Right lobe of liver (tissue), 6 donors: ENCODE measurements at places on chromosomes 11 and 22. TPM values are rescaled to one million over a fixed set of nuclear protein-coding genes. Genes with fewer than 3 reads are reported as not detected.

GRCh38 chr22:43376765-43377547 is 33.8 kb upstream of the SCUBE1 start:
- peaks cover 25% of the 10 kb centered on the region for H3K4me1 ChIP-seq
- peak overlapping the region; percentile 36 for H3K27ac ChIP-seq
- no peak for DNase-seq
- H3K36me3 ChIP-seq: no peaks in the 10 kb centered on the region

GRCh38 chr11:17498475-17498874 is 21.8 kb upstream of the ABCC8 start:
- no peaks in the 10 kb centered on the region for H3K27me3 ChIP-seq
- no peak overlapping the region for H3K4me3 ChIP-seq
- no peaks in the 10 kb centered on the region for H3K4me1 ChIP-seq

GRCh38 chr11:76747915-76748860 is 35.0 kb upstream of the TSKU start:
- H3K36me3 ChIP-seq: no peaks in the 10 kb centered on the region
- H3K4me1 ChIP-seq: no peaks in the 10 kb centered on the region
- DNase-seq: no peak
- H3K27ac ChIP-seq: no peak overlapping the region

- no peaks in the 10 kb centered on the region for H3K36me3 ChIP-seq
- H3K27ac ChIP-seq: no peak overlapping the region
- no peak for DNase-seq
- H3K27me3 ChIP-seq: no peaks in the 10 kb centered on the region
- H3K4me1 ChIP-seq: no peaks in the 10 kb centered on the region
These were observed 37.6 kb downstream of the CSF2RB start for GRCh38 chr22:36950797-36951590.

DNA sequence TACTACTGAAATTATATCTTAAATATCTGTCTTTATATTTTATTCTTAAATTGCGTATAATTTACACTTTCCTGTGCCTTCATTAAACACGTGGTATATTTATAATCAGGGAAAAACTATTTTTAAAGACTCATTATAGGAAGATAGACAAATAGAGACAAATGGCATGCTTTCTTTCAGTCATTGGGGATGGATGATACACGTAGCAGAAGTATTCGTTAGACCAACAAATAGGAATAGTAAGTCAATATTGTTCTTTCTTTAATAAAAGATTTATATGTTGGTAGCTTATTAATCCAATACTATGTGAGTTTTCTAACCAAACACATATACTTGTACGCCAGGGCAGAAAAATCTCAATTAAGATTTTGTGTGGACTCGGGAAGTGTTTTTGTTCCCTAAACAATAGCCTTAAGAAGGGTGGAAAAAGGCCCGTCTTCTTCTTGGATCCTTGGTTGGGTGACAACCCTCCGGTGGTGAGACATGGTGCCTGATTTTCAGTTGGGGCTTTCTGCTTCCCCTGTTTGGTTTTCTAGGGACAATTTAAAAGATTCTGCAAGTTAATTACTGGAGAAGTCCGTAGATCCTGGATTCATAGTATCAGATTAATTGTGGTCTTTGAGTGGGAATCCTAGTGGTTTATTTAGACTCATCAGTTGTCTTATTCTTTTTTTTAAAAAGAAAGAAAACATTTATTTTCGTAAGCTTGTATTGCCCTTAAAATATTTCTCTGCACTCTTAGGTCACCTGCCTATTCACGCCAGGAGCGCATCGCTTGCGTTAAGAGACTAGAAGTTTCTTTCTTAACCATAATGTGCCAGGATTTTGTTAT is 83.5 kb upstream of the WNT7B start:
- no peaks in the 10 kb centered on the region for H3K36me3 ChIP-seq
- no peaks in the 10 kb centered on the region for H3K27me3 ChIP-seq
- peak overlapping the region; percentile 12 for H3K4me3 ChIP-seq
- peak overlapping the region; percentile 81 for H3K27ac ChIP-seq

DNA sequence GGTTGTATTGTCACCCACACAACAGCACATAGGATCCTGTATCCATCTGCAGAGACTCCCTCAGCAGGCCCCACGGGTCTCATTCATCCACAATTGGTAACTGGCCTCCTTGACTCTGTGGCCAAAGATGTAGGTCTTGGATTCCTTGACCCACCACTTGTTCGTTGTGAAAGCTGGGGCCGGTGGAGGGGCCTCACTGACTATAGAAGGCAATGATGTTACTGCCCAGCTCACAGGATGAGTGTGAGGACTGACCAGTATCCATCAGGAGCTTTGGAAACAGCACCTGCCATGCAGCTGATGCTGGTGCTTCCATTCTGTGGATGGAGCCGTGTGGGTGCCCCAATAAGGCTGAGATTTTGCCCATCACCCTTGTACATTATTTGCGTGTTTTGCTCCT is 615.7 kb downstream of the BRD1 start:
- H3K4me3 ChIP-seq: no peak overlapping the region
- H3K4me1 ChIP-seq: peaks cover 12% of the 10 kb centered on the region
- H3K27ac ChIP-seq: no peak overlapping the region

DNA sequence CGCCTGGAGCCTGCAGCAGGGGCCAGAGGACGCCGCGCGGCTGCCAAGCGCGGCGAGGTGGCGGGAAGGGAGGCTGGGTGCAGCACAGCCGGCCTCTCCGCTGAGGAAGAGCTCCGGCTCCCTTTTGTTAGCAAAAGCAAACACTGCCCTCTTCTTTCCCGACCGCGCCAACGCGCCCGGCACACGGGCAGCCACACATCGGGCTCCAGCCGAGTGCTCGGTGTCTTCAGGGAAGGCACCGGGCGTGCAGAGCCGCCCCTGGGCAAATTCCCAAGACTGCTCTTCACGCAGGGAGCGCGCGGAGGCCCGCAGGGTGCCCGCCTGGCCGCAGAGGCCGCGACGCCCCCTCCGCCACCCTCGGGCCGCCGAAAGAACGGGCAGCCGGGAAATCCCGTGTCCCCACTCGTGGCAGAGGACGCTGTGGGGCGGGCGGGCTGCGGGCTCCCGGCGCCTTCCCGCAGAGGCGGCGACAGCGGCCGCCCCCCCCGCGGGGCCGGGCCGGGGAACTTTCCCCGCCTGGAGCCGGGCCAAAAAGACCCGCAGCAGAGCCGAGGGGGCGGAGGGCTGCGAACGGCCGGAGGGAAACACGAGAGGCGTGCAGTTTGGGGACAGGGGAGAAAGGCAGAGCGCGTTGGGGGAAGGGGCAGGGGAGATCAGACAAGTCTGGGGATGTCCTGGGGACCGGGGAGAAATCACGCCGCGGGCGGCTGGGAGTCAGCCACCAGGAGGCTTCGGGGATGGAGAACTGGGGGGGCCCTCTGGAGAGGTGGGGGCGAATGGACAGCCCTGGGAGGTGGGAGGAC is 931 bp downstream of the CADM1 start:
- peak; percentile 87 for DNase-seq

DNA sequence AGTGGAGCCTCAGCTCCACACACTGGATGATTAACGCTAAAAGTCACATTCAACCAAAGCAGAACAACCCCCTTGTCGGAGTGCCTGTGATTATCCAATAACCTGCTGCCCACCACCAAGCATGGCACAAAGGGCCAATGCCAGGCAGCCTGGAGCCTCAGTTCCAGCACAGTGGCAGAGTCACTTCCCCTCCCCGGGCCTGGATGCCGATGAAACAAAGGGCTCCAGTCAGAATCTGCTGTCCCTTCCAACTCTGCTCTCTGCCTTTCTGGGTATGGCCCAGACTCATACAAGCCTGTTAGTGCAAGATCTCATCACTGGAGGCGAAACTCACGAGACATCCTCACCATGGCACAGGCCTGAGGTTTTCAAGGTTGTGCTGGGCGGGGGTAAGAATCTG is 52.1 kb downstream of the CLTCL1 start:
- no peaks in the 10 kb centered on the region for H3K27me3 ChIP-seq
- H3K36me3 ChIP-seq: no peaks in the 10 kb centered on the region
- H3K4me1 ChIP-seq: no peaks in the 10 kb centered on the region
- no peak overlapping the region for H3K4me3 ChIP-seq
- no peak for DNase-seq

RAC2 gene
- total RNA-seq: 7.0 TPM

PHOX2A gene
- total RNA-seq: not detected

NUDT8 gene
- 12.7 TPM for total RNA-seq

CLTCL1 gene
- 6.1 TPM for total RNA-seq

TMPRSS6 gene
- total RNA-seq: 55.7 TPM
